Mesenteric fat pad (tissue), 1 donor: ENCODE measurements at places on chromosomes 4 and X.
A peak's percentile ranks its signal among the peaks of the same experiment; 100 is the strongest.

GRCh38 chr4:147809211-147809610 is 77.3 kb downstream of the ARHGAP10 start:
- no peak for DNase-seq

DNA sequence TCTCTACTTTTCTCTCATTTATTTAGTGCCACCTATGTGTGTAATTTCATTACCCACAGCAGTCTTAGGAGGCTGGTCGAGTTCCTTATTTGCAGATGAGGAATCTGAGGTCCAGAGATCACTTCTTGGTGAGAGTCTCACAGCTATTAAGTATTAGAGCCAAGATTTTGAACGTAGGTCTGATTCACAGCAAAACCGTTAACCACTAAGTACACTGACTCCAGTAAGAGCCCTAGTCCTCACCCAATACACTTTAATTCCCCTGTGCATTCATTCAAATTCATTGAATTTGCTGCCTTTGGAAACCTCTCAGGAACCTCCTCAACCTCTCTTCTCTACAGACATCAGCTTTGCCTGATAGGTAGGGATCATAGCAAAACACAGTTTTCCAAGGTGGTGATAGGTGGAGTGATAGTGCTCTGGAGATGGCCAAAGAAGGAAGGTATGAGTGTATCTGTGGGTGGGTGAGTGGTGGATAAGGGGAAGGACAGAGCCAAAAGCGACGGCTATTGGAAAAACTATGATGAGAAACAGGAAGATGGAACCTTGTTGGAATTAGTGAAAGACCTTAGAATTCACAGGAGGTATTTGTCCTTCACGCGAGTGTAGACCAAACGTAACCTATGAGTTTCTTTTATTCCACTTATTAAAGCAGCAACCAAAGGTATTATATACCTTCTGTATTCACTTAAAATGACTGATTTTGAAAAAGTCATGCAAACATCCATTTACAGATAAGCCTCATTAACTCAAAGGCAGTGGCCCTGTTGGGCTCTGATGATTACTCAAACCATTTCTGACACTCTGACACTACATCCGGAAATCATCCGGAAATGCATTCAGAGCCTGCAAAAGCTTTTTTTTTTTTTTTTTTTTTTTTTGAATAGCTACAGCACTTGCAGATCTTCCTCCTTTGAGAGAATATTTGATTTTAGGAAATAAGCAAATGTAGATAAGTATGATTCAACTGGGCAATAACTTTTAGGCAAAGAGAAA is 6.3 kb downstream of the FMR1 start:
- no peak for DNase-seq

DNA sequence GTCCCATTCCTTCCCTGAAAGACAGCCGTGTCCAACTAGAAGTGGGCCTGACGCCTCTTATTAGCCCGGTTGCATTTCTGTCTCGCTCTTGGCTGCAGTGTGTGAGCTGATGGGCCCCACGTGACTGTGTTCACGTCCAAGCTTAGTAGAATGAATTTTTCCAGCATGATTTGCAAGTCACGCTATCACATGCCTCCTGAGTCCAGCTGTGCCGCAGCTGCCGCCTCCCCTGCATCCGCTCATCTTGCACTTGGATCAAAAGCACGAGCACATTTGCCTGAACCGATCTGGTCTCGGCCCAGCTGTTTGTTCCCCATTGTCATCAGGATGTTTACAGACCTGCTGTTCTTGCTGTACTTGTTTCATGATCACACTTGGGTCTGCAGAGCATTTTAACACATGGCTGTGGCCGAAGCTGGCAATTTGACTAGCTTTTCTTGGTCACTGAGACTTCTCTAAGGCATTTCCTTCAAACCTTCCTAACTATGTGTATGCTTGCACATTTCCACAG is 126.5 kb downstream of the KIT start:
- DNase-seq = peak; percentile 91

DNA sequence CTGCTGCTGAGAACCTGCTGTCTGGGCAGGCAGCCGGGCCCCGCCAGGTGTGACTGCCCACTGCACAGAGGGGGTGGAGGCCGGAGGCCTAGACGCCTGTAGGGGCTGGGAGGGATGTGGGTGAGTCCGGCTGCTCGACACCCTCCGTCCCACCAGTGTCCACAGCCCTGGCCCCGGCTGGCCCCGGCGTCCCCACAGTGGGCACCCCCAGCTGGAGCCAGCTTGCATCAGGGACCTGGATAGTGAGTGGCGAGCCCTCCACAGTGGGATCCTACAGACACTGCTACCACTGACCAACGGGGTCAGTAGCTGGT is 34.7 kb upstream of the SPON2 start:
- no peak for DNase-seq

DNA sequence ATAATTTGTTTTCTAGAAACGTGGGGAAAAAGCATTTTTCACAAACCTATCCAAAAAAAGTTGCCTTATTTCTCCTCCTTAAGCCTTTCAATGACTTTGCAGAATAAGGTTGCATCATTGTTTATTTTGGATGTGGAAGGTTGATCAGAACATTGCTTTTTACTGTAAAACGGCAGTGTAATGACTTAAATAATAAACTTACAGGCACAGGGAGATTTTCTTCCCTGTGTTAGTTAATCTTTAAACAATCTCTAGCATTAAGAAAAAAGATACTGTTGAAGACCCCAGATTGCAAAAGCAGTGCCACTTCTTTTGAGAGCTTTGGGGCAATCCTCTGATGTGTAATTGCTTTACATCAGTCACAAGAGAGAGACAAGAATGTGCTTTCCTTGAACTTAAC is 153.4 kb downstream of the ARX start:
- no peak for DNase-seq

GRCh38 chr4:120561648-120562047 is 360.9 kb downstream of the PRDM5 start:
- DNase-seq = no peak

- DNase-seq = no peak
These were observed 621.8 kb downstream of the TMA16 start for GRCh38 chr4:164116286-164116685.

DNA sequence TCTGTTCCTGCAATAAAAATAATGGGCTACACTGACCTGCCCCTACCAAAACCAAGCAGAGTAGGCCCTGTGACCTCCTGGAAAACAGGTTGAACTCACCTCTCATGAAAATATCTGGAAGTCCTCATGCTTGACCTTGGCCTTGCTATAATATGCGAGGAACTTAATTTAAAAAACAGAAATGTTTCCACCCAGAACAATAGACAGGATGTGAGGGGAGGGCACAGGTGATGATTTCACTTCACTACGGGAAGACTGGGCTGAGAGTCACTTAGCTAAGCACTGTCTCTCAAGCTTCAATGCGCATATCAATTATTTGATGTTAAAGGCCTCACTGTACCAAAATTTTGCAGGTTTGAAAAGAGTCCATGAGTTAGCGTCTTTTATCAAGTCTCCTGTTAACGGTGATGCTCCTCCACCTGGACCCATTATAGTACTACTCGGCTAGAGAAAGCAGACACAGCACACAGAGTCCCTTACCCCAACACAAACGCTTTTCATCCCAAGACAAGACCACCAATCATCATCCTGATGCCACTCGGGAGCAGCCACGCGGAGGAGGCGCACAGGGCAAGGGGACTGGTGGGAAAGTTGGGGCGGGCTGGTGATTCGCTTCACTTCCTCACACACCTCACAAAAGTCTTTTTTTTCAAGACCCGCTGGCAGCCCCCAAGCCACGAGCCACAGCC is 25.9 kb downstream of the ZNF721 start:
- DNase-seq = no peak

- no peak for DNase-seq
These were observed 11.0 kb downstream of the SUPT20HL1 start for GRCh38 chrX:24371391-24371972.

DNA sequence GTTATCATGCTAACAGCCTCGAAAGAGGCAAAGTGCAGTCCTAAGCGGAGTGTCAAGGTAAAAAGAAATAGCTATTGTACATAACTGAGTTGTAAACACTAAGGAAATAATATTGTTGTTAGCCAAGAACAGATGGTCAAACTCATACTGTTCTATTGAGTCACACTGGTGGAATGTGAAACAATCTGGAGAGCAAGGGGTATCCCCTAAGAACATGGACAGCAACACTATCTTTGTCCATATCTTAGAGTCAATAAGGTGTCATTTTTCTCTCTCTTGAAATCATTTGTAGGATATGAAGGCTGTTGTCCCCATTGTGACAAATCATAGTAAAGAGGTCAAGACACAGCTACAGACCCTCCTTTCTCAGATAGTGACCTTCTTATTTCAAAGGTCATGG is 4.5 kb upstream of the PDGFC start:
- DNase-seq = no peak

DNA sequence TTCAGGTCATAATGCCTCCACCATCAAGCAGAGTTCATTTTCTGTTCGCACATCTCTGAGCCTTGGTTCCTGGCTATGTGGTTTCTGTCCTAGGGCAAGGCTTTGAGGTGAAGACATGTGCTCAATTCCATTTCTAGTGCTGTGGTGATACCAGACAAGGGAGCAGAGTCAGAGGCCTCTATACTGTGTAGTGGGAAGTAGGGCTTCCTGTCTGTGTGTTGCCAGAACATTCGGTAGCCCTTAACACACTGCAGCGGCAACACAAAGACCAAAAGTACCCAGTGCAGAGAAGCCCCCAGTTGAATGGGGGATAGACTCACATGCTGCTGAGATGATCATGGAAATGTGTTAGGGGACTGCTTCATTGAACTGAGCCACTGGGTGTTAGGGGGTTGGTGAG is 56.4 kb downstream of the STARD8 start:
- DNase-seq = no peak

GRCh38 chr4:98802770-98803198 is 126.1 kb downstream of the EIF4E start:
- no peak for DNase-seq

- DNase-seq = no peak
These were observed 9.0 kb upstream of the MAGEA8 start for GRCh38 chrX:149871940-149872339.

GRCh38 chr4:13521047-13521446 is 23.3 kb downstream of the NKX3-2 start:
- no peak for DNase-seq

DNA sequence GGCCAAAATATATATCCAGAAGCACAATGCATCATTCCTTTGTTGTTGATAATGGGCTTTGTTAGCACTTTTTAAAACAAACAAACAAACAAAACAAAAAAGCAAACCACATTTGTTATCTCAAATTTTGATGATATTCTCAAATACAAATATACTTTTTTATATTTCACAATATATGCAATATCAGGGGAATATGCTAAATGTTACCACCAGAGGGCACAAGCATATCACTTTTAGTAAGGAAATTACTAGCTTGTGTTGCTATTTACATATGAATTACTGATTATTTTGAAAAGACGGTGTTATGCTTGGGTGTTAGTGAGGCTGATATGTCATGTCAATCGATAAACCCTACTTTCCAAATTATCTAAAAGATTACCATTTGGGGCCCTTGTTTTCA is 29.1 kb downstream of the RIPPLY1 start:
- DNase-seq = no peak

GRCh38 chr4:182286931-182287330 is 43.7 kb downstream of the TENM3 start:
- DNase-seq = no peak

GRCh38 chr4:163736876-163737275 is 242.4 kb downstream of the TMA16 start:
- DNase-seq = no peak

GRCh38 chrX:102958794-102959193 is 21.7 kb downstream of the RAB40AL start:
- no peak for DNase-seq

DNA sequence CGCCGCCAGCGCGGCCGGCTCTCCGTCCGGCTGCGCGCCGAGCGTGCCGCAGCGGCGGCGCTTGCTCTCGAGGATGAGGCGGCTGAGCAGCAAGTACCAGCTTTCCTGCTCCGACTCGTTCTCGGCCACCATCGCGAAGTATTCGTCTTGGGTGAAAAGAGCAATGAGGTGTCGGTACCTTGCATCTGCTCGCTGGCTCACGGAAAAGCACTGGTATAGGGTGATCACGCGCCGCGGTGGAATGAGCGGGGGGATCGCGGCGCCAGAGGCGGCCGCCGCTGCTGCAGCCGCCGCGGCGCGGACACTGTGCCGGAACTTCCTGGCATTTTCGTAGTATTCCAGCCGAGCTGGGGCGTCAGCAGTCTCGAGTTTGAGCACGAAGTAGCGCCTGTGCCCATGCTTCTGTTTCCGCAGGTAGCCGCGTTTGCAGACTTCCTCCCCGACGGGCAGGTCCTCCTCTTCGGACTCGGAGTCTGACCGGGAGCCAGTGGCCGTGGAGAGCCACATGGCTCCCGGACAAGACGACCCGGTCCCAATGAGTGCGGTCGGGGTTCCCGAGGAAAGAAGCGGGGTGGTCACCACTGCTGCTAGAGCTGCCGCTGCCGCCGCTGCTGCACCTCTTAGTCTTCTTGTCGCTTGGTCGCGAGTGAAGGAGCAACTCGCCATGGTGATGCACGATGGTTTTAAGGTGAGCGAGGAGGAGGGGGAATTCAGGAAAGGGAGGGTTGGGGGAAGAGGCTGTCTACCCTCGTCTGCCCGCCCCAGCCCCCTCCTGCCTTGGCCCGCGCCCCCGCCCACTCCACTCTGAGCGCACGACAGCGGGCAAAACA is 469 bp downstream of the IRS4 start:
- DNase-seq = no peak

GRCh38 chr4:71608678-71609071 is 175.2 kb downstream of the GC start:
- DNase-seq = no peak

DNA sequence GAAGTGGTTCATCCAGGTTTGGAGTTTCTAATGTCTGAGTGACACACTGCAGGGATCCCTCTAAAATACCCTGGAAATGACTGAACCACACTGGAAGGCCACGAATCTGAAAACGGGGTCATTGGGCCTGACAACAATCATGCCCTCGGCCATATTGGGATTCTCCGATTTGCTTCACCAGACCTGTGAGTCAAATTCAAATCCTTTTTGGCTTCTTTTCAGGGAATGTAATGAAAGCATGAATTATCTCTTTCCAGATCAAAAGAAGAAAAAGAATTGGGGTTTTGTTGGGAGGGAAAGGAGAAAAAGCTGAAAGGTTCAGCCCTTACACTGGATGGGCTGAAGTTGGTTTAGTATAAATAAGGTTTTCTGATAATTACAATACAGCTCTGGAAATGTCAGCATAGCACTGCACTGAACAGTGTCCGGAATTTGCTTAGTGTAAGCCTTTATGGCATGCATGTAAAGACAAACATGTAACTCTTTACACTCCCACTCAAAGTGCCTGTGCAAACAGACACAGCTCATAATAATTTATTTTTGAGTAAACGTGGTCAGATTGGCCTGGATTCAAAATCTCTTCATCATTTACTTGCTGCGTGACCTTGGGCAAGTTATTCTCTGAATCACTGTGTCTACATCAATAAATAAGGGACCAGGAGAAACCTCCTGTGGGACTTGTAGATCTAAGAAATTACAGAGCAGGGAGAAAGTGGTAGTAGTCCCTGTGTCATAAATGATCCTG is 21.4 kb downstream of the CT47C1 start:
- DNase-seq = no peak

- no peak for DNase-seq
These were observed 20.9 kb downstream of the FGF13 start for GRCh38 chrX:138690591-138690990.

GRCh38 chr4:80060804-80061203 is 12.2 kb downstream of the ANTXR2 start:
- DNase-seq = no peak
